ENCODE measurements at places on chromosomes 7 and 10.

DNA sequence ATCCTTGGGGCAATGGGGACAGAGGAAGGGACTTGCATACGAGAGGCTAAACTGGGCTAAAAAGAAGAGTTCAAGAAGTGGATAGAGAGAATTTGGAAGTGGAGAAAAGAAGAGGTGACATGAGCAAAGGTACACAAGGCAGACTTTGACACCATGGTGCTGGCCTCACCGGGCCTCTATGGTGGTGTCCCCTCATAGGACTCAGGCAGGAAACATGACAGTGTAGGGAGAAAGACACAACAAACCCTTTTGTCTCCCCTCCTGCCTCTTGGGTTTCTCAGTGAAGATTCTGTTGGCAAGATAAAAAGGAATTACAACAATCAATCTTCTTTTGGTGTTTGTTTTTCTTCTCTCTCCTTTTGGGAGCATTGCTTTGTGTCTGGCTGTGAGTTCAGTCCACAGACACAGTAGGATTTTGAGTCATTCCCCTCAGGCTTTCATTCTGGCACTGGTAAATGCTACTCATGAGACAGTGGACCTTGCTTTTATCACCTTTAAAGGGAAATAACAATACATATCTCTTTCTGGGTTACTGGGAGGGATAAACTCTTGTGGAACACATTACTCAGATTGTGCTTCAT lies 827.7 kb downstream of the TNS3 start:
- no peak for ATAC-seq

- ATAC-seq = no peak
Observed at GRCh38 chr7:142188846-142189245, 69.0 kb downstream of the PRSS58 start.

DNA sequence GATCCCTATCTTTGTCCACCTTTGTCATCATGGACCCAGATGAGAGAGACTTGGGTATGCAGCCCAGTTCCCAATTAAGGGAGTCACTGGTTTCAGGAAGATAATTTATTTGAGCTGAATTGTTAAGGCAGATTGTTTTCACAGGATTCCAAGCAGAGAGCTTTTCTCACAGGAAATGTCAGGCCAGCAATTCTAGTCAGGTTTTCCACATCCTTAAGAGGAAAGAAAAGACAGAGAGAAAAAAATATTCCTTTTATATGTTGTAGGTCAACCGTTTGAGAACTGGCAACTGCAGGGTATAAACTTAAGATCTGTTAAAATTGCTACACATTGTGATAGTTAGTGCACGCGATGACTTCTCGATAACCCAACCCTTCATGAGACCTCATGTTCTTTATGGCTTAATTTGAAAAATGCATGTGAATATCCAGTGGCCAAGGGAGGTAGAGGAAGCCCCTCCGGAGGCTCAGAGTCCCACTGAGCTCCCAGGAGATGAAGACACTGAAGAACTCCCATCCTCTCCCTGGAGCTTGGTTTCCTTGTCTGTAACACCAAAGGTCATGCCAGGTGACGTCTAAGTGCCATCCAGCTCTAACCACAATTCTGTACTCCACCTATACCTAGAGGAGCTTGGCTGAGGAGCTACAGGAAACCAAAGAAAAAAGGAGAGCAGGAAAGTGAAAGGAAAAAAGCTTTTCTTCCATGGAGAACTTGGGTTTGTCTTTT lies 45.6 kb downstream of the MINDY4 start:
- no peak for ATAC-seq

DNA sequence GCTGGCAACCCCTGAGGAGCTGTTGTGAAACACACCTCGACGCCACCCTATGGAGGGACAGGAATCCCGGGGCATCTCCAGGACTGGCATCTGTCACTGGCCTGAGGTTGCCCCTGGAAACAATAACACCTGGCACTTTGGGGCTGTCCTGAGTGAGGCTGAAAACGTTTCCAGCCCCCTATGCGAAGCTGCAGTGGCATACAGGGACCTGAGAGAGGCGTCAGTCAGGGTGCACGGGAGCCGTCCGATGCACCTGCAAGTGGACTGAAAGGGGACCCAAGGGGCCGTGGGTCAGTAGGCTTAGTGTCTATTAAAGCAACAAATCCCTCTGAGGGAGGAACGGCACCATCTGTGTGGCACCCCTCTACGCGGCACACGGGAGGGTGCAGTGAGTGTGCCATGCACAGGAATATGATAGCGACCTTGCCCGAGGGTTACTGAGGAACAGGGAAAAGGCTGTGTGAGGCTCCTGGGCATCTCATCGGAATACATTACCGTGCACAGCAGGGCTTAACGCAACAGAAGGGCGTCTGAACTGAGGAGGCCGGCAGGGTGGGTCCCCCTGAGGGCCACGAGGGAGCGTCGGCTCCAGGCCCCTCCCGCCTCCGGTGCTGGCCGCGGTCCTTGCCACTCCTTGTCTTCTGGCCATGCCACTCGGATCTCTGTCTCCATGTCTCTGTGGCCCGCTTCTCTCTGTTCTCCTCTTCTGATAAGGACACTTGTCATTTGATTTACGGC lies 50.4 kb downstream of the FOXL3 start:
- no peak for ATAC-seq

- no peak for ATAC-seq
Observed at GRCh38 chr7:57482-58255, 134.7 kb upstream of the FAM20C start.

DNA sequence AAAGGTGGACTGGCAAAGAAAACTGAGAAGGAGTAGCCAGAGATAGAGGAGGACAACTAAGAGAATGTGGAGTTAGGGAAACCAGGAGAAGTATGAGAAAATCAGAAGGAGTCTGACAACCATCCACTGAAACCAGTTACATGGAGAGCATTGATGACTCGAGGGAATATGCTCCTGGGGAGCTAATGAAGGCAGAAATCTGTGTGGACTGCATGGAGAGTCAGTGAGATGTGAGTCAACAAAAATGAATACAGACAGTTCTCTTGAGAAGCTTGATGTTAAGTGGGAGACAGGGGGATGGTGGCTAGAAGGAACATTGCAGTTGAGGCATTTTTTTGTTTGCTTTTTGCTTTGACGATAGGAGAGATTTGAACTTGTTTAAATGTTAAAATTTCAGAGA lies 34.3 kb upstream of the ZNF32 start:
- no peak for ATAC-seq
